ENCODE measurements at places on chromosomes 11 and 22.

GRCh38 chr11:64600281-64600992 is 9.4 kb downstream of the SLC22A12 start:
- DNase-seq, result no peak

- no peak for DNase-seq
Measured at GRCh38 chr11:116461789-116462188, 311.0 kb downstream of the BUD13 start.

DNA sequence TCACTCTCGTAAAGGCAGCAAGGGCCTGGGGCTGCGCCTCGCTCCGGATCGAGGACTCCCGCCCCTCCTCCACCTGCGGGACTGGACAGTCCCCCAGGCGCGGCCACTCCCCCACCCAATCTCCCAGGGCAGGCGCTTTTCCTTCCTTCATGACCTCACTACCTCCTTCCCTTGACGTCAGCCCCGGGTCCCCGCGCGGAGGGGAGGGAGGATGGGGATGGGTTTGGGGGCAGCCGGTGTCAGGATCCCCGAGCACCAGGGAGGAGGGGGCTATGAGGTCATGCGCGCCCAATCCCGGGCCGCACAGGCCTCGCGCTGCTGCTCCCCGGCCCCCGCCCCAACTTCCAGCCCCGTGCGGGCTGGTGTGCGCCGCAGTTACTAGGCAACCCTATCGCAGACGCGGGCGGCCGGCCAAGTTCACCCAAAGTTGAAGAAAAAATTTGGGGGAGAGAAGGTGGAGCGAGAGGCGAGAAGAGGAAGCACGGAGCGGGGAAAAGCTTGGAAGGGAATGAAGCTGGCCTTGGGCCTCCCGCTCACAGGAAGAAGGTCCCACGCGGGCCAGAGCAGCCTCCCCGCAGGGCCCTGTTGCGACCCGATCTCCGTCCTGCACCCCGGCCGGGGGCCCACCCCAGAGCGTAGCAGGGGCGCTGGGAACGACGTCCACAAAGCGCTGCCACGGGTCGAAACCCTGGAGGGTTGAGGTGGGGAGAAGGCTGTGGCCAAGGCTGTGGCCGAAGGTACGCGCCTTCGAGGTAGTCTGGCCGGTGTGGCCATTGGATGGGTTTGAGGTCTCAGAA is 8.3 kb downstream of the WT1 start:
- DNase-seq, result no peak

GRCh38 chr11:13486926-13487660 is 8.7 kb downstream of the PTH start:
- DNase-seq, result no peak
